ENCODE measurements at places on chromosomes 1 and 21.

- no peak for DNase-seq
These were observed 12.4 kb upstream of the FAM3B start for GRCh38 chr21:41304068-41304720.

DNA sequence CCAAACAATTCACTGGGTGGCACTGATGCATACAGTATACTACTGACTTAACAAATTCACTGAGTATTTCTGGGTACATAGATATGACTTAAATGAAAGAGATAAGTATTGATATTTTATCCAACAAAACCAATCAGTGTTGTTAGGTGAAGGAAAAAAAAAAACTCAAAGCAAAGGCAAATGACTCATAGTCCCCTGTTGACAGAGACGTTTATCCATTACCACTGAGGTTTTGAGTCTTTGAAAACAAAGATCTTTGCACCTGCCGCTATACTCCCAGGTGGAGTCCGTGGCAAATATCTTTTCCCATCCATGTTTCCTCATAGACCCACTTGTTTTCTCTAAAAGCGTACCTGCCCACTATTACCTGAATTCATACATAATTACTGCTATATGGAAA, 18.4 kb downstream of the DYNLT5 start:
- DNase-seq, result no peak

GRCh38 chr1:183139281-183139942, 46.7 kb upstream of the LAMC2 start:
- DNase-seq, result no peak

- no peak for DNase-seq
These were observed 178.1 kb downstream of the TGFBR3 start for GRCh38 chr1:91707890-91708218.

- no peak for DNase-seq
These were observed 216.8 kb upstream of the CXADR start for GRCh38 chr21:17295997-17296396.

DNA sequence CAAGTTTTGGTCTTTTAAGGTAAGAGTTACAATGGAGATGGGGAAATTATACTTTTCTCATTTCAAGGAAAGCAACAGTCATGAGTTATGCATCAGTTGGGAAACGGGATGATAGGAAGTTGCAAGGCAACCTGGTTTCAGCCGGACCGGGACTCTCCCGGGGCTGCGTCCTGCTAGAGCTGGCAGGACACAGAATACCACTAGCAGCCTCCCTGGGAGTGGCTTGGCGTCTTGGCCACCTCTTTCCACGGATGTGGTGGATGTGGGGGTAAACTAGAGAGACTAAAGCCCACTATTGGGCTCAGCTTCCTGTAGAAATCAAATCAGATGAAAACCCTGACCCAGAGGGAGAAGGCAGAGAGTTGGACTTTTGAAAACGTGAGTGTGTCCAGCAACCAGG, 71.9 kb downstream of the ADARB1 start:
- no peak for DNase-seq

DNA sequence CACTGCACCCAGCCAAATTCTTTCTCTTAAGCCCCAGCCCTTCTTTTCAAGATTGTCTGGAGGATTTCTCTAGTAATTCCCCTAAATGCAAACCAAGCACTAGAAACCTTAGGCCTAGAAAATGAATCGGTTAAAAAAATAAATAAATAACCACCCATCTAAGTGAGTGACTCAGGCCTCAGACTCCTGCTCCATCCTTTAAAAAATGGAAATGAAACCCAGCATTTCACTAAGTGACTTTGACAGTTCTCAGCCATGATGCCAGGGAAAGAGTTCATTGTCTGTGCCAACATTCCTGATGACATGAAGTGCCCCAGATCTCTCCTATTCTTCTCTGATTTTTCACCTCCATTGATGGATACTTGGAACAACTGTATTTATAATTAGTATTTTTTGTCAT, 415.2 kb upstream of the DAB1 start:
- no peak for DNase-seq

- DNase-seq, result no peak
These were observed 1902.3 kb downstream of the NCAM2 start for GRCh38 chr21:22900490-22900889.

- no peak for DNase-seq
These were observed at the start of gene LCE3A for GRCh38 chr1:152622803-152623202. Gene LCE3A, minus strand, starts transcription at chr1:152623103. Its CDS starts 0 bp downstream, at chr1:152623103.

DNA sequence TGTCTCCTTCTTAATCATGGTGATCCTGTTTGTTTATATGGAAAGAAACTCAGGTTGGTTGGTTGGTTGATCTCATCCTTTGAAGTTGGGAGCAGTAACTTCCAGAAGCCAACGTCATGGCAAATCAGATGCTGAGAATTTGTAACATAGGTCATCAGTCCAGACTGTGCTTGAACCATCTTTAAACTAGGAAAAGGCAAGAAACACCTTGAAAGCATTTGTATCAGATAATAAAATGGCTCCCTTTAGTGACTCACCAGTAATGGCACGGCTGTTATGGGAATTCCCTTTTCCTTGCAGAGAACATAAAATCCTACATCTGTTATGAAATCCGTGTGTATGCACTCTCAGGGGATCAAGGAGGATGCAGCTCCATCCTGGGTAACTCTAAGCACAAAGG, 58.1 kb downstream of the SERBP1 start:
- DNase-seq, result peak; percentile 27

DNA sequence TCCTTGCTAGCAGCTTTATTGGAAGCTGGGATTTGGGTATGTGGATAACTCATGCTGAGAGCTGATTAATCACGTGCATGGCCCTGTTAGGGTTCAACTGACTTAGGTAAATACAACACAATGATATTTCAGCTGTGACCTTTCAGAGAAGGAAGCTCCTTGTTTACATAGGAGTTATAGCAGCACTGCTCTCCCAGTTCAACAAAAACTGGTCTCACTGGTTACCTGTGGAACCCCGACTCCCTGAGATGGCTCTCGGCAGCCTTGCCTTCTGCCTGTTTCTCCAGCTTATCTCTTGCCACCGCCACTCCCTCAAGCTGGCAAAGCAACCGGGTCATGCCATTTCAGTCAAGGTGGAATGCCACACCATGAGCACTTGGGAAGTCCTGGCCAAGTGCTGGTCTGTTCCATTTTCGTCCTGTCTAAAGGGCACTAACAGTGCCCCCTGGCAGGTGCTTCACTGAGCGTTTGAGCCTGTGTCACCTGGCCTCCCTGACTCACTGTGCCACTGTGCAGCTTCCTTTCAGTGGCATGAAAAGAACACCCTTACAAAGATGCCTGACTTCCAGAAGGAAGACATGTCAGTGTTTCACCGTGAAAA, 31.6 kb downstream of the DOP1B start:
- no peak for DNase-seq

GRCh38 chr1:41919764-41920397, 1.2 kb upstream of the HIVEP3 start:
- no peak for DNase-seq

DNA sequence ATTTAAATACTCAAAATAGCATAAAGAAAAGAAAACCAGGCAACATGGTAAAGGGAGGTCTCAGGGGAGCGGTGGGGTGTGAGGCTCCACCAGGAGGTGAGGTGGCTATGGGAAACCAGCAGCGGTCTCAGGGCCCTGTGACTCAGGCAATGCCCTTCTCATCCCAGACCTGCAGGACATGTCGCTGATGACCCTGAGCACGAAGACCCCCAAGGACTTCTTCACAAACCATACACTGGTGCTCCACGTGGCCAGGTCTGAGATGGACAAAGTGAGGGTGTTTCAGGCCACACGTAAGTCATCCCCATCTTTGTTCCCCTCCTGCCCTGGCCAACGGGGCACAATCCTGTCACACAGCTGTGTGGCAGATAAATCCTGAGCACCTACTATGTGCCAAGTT, 31.5 kb downstream of the PADI4 start:
- DNase-seq, result no peak

DNA sequence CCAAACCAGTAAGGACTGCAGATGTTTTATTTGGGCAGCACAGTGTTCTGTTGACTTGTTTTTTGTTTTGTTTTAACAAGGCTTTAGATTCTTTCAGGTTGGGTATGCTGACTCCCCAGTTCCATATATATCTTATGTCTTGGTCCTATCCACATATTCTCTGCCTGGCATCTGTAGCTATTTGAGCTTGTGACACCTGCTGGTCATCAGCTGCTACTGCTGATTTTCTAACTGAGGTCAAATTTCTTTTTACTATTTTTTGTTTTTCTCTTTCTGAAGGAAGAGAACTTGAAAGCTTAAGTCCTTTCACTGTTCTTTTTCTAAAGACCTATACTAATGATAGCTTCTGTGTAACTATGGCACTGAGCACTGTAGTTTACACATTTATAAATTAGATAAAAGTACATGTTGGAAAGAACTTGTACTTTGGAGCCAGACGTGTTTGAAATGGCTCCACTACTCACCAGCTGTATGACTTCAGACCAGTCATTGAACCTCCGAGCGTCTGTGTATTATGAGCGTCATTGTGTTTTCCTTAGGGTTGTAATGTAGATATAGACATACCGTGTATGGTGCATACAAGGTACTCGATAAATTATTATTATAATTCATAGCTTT, 109.4 kb downstream of the NRDC start:
- peak; percentile 24 for DNase-seq

GRCh38 chr1:47409311-47410067, 6.6 kb upstream of the FOXE3 start:
- peak; percentile 54 for DNase-seq

DNA sequence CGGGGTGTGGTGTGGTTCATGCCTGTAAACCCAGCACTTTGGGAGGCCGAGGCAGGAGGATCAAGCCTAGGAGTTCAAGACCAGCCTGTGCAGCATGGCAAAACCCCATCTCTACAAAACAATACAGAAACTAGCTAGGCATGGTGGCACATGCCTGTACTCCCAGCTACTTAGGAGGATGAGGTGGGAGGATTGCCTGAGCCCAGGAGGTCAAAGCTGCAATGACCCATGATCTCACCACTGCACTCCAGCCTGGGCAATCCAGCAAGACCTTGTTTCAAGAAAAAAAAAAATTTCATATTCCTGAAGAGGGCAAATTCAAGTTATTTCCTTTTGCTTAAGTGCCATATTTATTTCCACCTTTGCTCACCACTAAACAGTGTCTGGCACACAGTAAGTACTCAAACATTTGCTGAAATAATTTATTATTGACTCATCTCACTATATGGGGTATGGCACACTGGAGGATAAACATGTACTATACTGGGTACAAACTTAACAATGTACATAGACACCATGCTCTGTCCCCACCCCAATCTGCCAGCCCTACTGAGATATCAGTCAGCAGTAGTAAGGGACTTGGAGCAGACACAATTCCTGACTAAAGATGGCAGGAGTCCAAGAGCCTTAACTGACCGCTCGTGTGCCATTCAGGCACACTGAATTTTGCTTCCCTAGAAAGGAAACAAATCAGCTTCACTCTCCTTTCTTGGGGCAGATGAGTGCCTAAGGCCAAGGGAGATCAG, 15.5 kb downstream of the MEAF6 start:
- DNase-seq, result no peak
